Activated CD8-positive, alpha-beta T cell treated with anti-CD3 and anti-CD28 coated beads, Interleukin-2, amount 10 ng/mL, durations not matched to agents 7 days and 5 days (primary cell): ENCODE measurements at places on chromosomes 3 and 15.

DNA sequence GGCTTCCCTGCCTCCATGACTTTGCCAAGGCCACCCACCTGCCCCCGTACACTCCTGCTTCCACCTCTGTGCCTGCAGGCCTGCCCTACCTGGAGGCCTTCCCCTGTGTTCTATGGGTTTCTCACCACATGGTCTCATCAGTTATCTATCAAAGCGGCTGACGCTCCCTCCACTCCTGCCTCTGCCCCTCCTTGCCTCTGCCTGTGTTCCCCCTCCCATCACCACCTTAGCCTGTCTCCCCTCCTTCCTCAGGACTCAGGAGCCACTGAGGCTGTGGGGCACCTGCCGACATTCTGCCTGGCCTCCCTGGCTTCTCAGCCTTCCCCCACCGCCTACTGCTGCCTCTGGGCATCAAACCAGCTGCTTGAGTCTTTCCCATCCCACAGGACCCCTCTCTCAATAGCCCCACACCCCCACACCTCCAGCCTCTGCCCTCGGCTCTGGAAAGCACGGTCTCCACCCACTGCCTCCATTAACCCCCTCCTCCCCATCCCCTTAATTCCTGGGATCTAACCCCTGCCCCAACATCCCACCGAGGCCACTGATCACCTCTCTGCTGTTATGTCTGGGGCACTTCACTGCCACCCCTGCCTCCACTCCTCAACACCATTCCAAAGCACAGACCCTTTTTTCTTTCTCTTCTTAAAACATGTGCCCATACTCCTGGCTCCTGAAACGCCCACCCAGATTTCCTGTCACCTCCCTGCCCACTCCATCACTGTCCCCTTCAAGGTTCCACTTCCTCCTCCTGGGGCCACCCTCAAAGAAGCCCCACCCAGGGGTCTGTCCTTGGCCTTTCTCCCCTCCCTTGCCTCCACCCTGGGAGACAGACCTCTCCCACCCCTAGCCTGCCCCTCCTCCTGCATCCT is 24.4 kb upstream of the CYP11A1 start:
- no peak for DNase-seq

DNA sequence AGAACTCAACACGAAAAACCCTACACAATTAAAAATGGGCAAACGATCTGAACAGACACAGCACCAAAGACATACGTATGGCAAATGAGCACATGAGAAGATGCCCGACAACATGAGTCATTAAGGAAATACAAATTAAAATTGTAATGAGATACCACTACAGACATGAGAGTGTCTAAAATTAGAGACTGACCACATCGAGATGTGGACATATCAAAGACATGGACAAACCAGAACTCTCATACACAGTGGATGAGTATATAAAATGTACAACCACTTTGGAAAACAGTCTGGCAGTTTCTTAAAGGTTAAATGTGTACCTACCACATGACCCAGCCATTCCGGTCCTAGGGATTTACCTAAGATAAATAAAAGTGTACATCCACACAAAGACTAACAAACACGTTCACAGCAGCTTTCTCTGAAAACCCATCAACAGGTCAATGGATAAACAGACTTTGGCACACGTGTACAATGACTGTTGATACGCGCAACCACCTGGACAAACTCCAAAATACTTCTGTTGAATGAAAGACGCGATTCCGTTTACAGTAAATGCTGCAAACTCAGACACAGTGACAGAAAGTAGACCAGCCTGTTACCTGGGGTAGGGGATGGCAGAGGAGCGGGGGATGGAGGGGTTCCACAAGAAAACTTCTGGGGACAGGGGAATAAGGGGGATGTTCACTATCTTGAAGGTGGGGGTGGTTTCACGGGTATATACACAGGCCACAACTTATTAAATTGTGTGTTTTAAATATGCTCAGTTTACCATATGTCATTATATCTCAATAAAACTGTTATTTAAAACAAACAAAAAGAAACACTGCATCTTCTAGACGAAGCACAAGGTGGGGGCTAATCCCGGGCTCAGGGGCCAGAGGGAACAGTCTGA is 2.1 kb downstream of the TNK2 start:
- no peak for DNase-seq

DNA sequence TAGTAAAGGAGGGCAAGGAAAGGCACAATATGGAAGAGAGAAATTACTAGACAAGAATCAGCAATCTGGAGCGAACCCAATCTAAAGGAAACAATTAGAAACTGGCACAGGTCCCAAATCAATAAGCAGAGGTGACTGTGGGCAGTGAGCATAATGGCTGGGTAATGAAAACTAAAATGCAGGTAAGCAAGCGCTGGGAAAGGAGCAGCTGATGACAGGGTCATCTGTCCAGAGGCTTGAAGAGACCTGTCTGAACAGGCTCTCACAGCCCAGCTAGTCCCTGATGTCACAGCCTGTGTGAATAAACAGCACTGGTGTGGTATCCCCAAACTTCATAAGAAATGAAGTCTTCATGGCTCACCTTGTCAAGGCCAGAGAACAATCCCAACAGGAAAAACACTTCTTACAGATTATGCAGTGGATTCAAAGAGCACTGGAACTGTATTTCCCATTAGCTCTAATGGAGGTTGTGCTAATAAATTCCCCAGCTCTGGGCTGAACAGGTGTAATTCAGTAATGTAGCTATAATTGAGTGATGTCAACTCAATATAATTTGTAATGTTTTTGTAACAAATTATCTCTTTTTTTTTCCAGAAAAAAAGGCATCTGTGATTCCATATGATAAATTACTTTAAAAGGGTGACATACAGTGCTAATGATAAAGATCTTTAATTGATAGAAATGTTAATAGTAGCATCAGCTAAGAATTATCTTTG is 197.3 kb downstream of the FHIT start:
- DNase-seq, result no peak

GRCh38 chr3:30308131-30308530 is 298.3 kb upstream of the TGFBR2 start:
- DNase-seq, result no peak

DNA sequence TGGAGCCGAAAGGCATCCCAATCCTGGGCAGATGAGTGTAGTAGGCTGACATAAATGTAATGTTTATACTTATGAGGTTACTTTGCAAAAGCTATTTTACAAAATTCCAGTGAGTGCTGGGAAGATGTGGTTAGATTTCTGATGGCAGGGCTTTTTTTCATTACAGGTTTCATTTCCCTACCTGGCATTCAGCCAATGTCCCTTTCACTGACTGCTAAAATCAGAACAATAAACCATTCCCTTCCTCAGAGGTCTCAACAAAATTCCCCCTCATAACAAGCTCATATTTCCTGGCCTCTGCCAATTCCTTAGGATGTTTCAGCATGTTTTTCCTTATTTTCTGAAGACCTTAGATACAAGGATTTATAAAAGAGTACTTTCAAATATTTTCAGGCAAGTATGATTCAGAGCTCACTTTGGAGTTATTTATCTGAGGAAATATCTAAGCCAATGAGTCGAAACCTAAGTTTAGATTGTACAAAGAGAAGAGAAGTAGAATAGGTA is 40.9 kb upstream of the CCDC80 start:
- no peak for DNase-seq
